ENCODE measurements at places on chromosomes 6 and 20.
A peak's percentile ranks its signal among the peaks of the same experiment; 100 is the strongest.

DNA sequence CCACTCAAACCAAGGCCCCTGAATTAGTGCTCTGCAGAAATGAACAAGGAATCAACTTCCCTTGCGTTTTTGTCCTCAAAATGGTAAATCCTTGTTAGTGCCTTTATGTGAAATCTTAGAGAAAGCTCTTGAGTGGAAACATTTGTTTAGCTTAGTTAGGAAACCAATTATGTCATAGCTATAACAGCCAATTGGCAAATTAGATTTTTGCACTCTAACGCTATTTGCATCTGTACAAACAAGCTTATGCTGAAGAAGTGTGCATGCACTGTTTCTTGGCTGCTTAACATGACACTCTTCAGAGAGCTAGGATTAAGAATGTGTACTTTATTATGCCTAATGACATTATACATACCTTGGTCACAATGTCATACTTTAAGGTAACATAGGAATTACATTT, 622.6 kb upstream of the SLC35B3 start:
- no peak for DNase-seq

- DNase-seq: no peak
Observed at GRCh38 chr20:41014561-41015088, 14.0 kb upstream of the TOP1 start.

DNA sequence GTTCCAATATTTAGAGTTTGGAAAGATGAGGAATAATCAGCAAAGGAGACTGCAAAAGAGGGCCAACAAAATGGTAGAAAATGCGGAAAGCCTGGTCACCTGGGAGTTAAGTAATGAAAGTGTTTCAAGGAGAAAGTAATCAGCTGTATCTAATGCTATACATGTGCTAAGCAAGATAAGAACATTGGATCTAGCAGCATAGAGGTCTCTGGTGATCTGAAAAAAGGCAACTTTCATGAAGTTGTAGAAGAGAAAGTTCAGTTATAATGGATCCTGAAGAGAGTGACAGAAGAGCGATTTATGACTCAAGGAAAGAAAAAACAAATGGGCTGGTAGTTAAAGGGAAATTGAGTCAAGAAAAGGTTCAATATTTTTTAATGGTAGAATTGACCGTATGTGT, 4.6 kb upstream of the RSPH3 start:
- no peak for DNase-seq

GRCh38 chr20:64025101-64025825, 10.7 kb upstream of the C20orf204 start:
- no peak for DNase-seq

GRCh38 chr6:44627091-44627882, 239.8 kb downstream of the CDC5L start:
- no peak for DNase-seq

GRCh38 chr6:13077117-13077516, 251.2 kb downstream of the TBC1D7 start:
- DNase-seq: no peak

- no peak for DNase-seq
Observed at GRCh38 chr6:169289257-169289618, 35.6 kb upstream of the THBS2 start.

DNA sequence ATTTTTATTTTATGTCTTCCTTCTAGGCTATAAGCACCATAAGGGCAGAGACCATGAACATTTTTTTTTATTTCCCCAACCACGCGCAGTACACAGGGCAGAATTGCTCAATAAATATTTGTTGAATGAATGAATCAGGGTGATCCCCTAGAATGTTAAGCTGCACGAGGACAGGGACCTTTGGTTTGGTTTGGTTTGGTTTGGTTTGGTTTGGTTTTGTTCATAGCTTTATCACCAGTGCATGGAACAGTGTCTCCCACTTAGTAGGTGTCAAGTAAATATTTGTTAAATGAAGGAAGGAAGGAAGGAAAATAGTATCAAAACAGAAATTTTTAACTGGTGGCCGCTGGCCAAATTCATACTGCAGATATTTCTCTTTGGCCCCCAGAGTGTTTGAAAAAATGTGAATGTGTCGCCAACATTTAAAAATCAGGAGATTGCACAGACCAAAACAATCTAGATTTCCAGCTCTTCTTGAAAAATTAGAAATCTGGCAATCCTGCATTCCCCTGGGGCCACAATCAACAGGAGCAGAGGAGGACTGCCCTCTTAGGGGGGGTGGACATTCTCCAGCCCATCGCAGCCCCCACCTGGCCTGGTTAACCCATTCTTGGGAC, 205.3 kb downstream of the EYA2 start:
- no peak for DNase-seq

- DNase-seq: no peak
Observed at GRCh38 chr20:1394686-1395085, 1.8 kb upstream of the FKBP1A start.

DNA sequence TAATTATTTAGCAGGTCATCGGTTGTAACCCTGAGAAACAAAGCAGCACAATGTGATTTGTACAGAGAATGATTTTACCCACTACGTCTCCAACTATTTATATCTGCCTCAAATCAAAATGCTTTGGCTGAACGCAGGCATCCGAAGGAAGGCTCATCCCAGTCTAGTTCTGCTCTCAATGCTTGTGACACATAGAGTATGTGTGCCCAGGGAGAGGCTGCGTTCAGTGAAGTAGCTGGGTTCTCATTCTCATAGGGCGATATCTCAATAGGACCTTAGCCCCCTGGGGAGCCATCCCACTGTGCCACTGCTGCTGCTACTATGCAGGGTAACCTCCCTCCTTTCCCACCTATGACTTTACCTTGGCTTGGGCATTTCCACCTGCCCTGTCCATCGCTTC, 407 bp downstream of the GABRR2 start:
- DNase-seq: no peak

DNA sequence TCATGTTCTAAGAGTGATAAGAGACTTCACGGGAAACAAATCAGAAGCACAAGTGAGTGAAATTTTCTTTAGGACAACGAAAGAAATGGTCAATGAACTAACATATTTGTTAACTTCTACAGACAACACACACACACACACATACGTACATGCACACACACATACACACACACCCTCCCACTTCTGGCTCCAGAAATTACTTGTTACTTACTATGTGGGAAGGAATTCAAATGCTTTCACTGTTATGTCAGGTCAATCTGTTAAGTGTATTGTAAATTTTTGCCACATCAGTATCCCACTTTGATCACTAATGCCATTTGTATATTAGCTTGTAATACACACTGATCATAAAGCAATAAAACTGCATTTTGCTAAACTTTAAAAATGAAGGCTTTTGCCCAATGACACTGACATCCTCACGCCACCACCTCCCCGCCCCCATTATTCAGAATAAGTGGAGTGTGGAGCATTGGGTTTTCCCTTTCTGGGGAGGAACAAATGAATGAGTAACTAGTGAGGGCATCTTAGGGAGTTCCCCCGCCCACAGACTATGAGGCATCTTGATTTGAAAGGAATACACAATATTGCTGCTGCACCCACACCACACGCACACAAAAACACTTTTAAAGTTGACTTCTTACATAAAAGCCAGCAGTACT, 76.2 kb downstream of the ATXN1 start:
- DNase-seq: peak; percentile 67

GRCh38 chr6:126976253-126976797, 142.1 kb upstream of the RSPO3 start:
- DNase-seq: no peak

GRCh38 chr20:15882553-15882952, 690.7 kb downstream of the KIF16B start:
- no peak for DNase-seq

- DNase-seq: no peak
Observed at GRCh38 chr6:143620447-143620846, 57.3 kb upstream of the PHACTR2 start.

GRCh38 chr6:111430605-111431376, 52.2 kb downstream of the REV3L start:
- no peak for DNase-seq

- no peak for DNase-seq
Observed at GRCh38 chr6:13479971-13480434, 7.4 kb downstream of the GFOD1 start.

DNA sequence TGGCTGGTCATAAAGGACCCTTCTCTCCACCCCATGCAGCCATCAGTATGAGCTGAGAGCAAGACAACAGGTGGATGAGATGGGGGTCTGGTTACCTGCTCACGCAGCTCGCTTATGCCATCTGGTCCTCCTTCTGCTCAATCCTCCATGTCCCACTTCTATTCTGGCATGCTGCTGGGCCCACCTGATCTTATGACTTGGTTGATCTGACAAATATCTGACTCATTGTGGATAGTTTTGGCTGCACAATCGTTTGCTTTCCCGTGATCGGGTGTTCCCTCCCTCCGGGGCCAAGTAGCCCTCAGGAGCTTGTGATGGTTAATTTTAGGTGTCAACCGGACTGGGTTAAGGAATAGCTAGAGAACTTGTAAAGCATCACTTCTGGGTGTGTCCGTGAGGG, 26.6 kb upstream of the ELMO2 start:
- DNase-seq: no peak

GRCh38 chr6:91435630-91436029, 848.8 kb upstream of the MAP3K7 start:
- no peak for DNase-seq

- peak; percentile 90 for DNase-seq
Observed at GRCh38 chr20:1816384-1817381, 78.5 kb upstream of the SIRPA start.

- DNase-seq: no peak
Observed at GRCh38 chr6:90224196-90224595, 72.4 kb downstream of the BACH2 start.

- no peak for DNase-seq
Observed at GRCh38 chr6:37864250-37864649, 44.7 kb downstream of the ZFAND3 start.

- DNase-seq: no peak
Observed at GRCh38 chr6:16948396-16948795, 153.5 kb upstream of the STMND1 start.

GRCh38 chr20:41608606-41609005, 9.6 kb downstream of the CHD6 start:
- no peak for DNase-seq

DNA sequence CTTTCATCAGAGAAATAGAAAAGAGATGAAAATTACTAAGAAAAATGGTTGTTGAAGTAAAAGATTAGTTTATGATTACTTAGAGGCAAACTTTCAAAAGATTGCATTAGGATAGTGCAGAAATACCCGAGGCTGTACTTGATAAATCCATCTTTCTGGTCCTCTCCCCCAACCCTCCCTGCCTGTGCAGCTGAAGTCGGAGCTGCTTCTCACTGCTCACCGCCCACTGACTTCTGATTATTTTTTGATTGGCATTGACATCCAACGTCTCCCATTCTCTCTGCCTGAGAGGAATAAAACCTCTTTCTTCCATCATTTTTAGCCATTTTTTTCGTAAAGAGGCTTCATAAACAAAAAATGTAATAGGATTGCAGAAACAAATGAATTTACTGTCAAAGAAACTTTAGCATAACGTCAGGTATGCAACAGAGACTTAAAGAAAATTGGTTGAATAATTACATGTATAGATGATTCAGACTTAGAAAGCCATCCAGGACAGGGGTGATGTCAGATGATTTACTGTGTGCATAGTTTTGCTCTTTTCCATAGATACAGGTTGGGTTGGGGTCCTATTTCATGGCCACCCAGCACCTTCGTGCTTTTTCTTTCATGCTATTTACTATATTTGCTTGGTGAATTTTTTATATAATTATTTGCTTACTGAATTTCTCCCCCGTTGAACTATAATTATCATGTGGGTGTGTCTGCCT, 53.6 kb upstream of the EDN3 start:
- DNase-seq: no peak

GRCh38 chr6:324729-325125, 32.4 kb downstream of the DUSP22 start:
- DNase-seq: no peak
